Activated CD4-positive, alpha-beta T cell treated with anti-CD3 and anti-CD28 coated beads, Interleukin-2, Interleukin-6, amounts not matched to agents 100 ng/mL and 50 ng/mL, durations not matched to agents 16 hours and 8 hours (primary cell): ENCODE measurements at places on chromosomes 16 and 17.

GRCh38 chr17:66466840-66467367 lies 164.5 kb downstream of the PRKCA start:
- peak; percentile 89 for DNase-seq

- no peak for DNase-seq
These were observed 75.0 kb downstream of the GPRC5B start for GRCh38 chr16:19809693-19810092.

- no peak for DNase-seq
These were observed 169.0 kb upstream of the ZFHX3 start for GRCh38 chr16:73216932-73217331.

- no peak for DNase-seq
These were observed 8.5 kb upstream of the PIK3R6 start for GRCh38 chr17:8875957-8876356.

- DNase-seq: no peak
These were observed 120.4 kb upstream of the LHX1 start for GRCh38 chr17:36816907-36817288.

GRCh38 chr17:79841369-79842135 lies 2.3 kb upstream of the CBX4 start:
- no peak for DNase-seq

DNA sequence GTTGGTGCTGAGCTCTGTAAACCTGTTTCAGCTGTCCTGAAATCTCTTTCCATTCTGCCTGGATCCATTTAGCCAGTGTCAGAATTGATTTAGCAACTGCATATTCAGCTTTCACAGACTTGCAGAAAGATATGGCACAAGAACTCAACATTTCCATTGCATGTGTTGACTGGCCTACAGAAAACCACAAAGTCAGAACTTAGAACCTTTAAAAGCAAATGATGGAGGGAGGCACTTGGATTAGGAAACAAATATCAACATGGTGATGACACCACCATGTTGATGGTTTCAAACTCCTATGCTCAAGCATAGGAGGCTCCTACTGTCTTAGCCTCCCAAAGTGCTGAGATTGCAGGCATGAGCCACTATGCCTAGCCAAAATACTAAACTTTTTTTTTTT lies 52.3 kb upstream of the ARL6IP1 start:
- peak; percentile 5 for DNase-seq

DNA sequence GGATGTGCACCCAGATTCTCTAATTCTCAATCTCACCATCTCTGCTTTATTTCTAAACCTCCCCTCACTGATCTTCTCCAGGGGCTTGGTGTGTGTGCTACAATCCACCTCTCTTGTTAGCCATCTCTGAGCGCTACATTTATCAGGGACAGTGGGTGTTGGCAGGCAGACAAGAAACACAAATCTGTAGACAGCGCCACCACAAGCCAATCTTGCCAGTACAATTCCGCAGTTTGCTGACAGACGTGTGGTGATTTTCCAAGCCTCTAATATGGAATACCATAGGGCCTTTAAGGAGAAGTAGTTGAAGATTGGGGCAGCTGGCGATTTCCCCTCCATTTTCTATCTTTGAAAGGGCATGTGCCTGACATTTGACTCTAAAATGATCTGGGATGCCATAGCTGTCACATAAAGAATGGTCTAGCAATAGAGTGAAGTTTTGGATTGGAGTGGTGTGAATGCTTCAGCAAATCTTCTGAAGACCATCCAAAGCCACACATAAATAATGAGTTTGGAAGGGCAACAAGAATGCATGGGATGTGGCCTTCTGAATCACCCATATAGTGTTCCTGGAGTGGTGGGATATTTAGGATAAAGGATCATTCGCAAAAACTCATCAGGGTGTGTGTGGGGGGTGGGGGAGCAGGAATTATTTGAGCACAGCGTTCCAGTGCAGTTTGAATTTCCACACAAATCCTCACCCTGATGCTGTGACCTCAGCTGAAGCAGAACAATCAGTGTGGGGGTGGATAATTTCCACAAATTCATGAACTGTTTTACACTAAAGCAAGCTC lies 12.0 kb upstream of the ANKFN1 start:
- no peak for DNase-seq

GRCh38 chr16:73426433-73427160 lies 378.7 kb upstream of the ZFHX3 start:
- no peak for DNase-seq

DNA sequence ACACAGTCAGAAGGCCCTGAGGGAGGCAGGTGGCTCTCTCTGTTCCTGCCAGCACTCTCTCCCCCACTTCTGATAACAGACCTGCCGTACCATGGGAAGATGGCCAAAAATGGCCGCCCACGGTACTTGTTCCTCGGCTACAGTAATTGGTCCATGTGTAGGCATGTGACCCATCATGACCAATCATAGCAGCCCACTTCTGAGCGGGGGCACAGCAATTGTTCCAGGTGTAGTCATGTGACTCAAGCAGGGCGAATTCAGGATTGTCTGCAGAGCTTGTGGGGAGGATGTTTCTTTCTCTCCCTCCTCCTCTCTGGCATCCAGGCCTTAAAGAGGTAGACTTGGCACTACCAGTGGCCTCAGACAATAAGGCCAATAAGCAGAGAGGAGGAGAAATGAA lies 250.4 kb downstream of the MRTFB start:
- no peak for DNase-seq

GRCh38 chr17:82217120-82217529 lies 4.5 kb upstream of the CCDC57 start:
- DNase-seq: no peak

DNA sequence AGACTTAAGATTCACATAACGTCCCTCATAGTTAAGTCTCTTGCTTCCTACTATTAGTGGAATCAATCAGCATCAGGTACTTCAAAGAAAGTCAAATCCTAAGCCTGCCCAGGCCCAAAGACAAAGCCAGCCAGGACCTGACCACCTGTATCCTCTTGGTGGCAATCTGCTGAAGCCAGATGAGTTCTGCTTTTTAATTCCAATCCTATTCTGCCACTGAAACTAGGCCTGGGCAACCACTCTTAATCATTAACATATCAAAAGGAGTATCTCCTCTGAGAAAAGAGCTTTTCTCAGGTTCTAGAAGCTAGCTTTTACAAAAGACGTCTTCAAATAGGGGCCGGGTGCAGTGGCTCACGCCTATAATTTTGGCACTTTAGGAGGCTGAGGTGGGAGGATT lies 15.1 kb upstream of the GLG1 start:
- no peak for DNase-seq

- DNase-seq: peak; percentile 79
These were observed 10.7 kb downstream of the TBX2 start for GRCh38 chr17:61410141-61411010.

- DNase-seq: peak; percentile 93
These were observed 363 bp upstream of the MIF4GD start for GRCh38 chr17:75271233-75271954.

DNA sequence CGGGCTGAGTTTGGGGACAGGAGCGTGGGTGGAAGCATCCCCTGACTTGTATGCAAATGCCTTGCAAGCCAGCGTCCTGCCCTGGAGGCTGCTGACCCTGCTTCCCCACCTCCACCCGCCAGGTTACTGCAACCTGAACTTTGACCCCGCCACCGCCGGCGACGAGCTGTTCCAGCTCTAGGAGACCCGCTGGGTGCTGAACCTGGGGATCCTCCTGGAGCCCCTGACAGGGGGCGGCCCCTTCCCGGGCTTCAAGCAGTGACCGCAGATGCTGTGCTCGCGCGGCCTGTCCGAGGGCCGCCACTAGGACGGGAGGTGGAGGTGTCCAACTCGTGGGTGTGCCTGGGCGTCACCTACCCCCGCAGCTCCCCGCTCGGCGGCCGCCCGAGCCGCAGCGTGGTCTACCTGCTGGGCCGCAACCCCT lies 10.7 kb upstream of the SLC16A5 start:
- DNase-seq: no peak

DNA sequence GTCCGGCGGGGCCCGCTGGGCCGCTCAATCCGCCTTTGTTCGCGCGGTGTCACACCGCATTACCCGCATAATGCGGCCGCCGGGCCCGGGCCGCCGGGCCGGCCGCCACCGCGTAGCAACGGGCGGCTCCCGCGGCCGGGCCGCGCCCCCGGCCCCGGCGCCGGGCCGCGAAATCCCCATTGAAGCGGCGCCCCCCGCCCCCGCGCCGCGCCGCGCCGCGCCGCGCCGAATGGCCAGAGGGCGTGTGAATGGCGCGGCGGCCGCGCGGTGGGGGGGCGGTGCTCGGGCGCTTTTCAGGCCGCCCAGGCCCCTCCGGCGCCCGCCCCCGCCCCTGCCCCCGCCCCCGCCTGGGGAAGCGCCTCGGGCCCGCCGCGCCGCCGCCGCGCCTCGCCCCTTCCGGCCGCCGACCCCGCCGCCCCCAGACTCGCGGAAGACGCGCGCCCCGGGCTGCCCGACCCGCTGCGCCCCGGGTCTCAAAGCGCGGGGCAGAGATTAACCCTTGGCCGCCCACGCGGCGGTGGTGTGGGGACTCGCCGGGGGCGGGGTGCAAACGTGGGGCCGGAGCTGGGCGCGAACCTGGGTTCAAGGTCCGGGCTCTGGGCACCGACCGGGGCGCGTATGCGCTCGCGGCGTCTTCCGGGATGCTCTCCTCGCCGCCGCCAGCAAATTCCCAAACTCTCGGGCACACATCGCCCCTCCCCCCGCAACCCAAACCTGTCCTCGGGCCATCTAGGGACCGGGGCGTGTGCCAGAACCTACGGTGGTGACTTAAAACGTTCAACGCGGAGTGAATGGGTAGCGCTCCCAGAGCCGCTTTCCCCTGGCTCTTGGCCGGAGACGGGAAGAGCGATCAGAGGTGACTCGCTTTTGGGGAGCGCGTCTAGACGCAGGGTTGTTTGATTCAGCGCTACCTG lies 46.7 kb downstream of the WNT3 start:
- DNase-seq: peak; percentile 11

GRCh38 chr16:56777482-56777881 lies 47.6 kb downstream of the NUP93 start:
- no peak for DNase-seq

DNA sequence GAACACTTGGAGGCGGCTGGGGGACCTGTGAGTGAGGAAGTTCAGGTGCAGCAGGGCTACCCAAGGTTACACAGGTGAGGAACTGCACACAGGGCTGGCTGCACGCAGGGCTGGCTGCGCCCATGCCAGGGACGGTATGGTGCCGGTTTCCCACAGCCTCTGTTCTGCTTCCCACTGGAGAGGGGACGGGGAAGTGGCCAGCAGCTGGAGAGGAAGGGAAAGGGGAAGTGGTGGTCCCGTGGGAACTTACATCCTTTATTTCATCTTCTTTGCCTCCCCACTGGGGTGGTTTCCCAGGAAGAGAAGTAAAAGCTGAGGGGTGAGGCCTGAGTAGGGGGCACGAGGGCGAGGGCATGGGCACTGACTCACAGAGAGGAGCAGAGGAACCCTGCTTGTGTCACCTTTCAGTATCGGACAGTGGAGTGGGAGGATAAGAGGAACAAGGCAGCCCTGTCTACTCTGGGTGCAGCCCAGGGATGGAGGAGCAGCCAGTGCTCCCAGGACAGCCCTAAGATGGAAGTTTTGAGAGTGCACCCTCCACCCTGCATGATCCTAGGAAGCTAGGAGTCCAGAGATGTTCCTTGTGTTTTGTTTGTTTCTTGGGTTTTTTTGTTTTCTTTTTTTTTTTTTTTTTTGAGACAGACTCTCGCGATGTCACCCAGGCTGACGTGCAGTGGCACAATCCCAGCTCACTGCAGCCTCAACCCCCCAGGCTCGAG lies 25.5 kb upstream of the CDH1 start:
- no peak for DNase-seq

DNA sequence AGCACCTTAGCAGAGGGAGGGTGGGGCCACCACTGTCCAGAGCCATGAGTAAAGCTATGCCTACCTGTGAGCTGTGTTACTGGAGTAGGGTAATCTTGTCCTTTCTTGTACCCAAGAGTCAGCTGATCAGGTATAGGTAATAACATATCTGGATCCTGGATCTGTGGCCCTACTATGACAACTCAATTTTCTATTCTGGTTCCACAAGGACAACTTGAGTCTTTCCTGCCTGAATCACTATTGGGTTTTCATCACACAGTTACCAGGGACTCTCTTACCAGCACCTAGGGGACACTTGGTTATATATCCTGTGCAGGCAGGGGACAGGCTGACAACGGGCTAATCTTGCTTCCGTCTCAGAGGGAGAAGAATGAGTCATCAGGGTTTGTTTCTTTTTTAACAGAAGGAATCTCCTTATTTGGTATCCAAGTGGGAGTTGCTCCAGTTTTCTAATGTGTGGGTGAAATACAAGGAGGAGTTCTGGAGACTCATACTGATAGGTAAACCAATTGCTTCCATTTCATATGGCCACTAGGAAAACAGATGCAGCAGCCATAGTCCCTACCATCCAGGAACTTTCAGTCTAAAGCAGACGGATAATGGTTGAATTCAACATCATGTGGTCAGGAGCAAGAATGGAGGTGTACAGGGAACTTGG lies 6.8 kb downstream of the ZNF267 start:
- DNase-seq: peak; percentile 72

GRCh38 chr16:87173294-87173893 lies 143.8 kb downstream of the C16orf95 start:
- no peak for DNase-seq

DNA sequence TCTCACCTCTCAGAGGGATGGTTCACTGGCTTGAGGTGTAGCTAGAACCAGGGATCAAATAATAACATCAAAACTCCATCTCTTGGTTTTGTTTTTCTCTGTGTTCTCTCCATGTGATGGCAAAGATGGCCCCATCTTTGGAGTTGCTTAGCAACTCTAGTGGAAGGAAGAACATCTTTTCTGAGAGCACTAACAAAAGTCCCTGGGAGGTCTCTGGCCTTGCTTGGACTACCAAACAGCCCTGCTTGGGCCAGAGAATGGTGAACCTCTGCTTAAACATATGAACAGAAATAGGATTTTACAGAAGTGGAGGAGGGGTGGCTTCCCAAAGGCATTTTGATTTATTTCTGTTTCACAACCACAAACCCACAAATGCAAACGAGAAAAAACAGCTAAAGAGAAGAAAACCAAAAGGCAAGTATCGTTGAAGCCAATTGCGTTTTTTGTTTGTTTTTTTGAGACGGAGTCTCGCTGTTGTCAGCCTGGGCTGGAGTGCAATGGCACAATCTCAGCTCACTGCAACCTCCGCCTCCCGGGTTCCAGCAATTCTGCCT lies 13.2 kb downstream of the GABARAPL2 start:
- no peak for DNase-seq

GRCh38 chr16:58034128-58034685 lies 8.7 kb downstream of the MMP15 start:
- DNase-seq: no peak
